Suprapubic skin (tissue), 4 donors: ENCODE measurements at places on chromosomes 13 and 19. TPM values are rescaled to one million over a fixed set of nuclear protein-coding genes. Genes with fewer than 3 reads are reported as not detected.

LYPD5 gene
- total RNA-seq, result 99.7 TPM

ZNF878 gene
- total RNA-seq, result 0.34 TPM

KLK12 gene
- not detected for total RNA-seq

GNG8 gene
- not detected for total RNA-seq

TTC9B gene
- not detected for total RNA-seq

TTYH1 gene
- total RNA-seq, result 11.4 TPM

BORA gene
- 3.9 TPM for total RNA-seq

DNA sequence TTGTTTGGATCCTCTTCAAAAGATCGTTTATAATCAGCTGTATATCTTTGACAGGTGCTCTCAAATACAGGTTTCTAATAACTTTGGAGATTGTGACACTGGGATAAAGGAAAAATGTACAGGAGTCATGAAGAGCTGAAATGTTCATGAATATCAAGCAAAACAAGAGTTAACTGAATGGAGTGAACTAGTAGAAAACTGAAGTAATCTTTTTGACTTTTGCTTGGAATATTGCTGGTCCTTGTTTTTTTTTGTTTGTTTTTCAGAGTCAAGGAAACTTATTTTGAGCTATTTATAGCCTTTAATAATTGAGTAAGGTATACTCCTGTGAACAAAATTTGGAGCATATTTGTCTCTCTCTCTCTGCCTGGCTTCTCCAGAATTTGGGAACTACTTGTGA is 25.3 kb downstream of the MED4 start:
- DNase-seq, result no peak

DNA sequence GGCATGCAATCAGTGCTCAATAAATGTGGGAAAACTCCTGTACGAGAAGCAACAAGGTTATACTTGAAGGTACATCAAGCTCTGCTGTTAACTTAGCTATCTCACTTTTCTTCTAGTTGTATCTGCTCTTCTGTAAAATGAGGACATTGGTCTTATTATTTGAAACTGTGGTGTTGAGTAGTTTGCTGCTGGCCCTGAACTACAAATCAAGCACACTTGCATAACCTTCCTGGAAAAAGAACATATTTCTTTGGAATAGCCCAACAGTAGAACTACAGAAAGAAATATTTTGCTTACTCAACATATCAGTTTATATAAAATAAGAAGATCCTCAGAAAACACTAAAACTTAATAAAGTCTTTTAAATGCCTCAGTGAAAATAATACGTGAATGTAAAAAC is 203.0 kb downstream of the KCTD12 start:
- no peak for DNase-seq

DNA sequence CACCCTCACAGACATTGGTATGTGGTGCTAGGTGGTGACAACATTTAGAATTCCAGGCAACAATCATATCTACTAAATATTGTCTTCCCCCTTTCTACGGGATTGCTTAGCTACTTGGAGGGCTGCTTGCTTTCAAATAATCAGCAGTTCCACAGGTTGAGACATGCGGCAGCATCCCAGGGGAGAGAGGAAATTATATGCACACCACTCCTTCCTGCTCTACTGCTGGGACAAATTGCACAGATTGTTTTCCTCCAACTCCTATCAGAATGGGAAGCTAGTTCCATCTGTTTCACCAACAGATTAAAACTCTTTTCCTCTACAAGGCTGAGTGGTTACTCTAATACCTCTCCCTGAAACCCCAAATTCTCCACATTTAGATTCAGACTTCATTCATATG is 275.4 kb downstream of the DNAJC15 start:
- DNase-seq, result no peak

DNA sequence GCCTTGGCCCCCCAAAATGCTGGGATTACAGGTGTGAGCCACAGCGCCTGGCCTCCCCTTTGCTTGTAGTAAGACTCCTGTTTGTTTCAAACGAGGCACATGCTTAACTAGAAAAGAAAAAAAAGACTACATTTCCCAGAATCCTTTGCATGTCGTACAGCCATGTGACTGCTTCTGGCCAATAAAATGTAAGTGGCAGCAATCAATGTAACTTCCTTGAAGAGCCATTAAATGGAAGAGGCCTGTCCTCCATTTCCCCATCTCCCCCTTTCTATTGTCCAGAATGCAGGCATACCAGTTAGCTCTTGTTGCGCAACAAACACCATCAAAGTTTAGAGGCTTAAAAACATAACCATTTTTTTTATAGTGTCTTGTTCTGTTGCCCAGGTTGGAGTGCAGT is 10.4 kb upstream of the GPR32 start:
- DNase-seq, result no peak

GRCh38 chr19:35447606-35448469 is at the start of gene FFAR2:
Gene FFAR2 (plus strand): TSS chr19:35448257. CDS start chr19:35449715, 1,458 bp downstream.
- DNase-seq, result no peak

GRCh38 chr13:113361406-113361805 is 2.5 kb downstream of the GRTP1 start:
- no peak for DNase-seq

- no peak for DNase-seq
Measured at GRCh38 chr13:44365008-44365407, 8.6 kb upstream of the SERP2 start.

GRCh38 chr19:49064029-49064629 is 489 bp downstream of the NTF4 start:
- DNase-seq, result no peak

- DNase-seq, result no peak
Measured at GRCh38 chr19:38528213-38528755, 89.5 kb downstream of the MAP4K1 start.

- DNase-seq, result no peak
Measured at GRCh38 chr19:41708481-41708880, at the start of gene CEACAM5. Gene CEACAM5 (plus strand): TSS chr19:41708626. CDS start chr19:41708732, 106 bp downstream.
